ENCODE measurements at places on chromosomes 1 and 21.
A peak's percentile ranks its signal among the peaks of the same experiment; 100 is the strongest.

GRCh38 chr1:18062185-18062584, 45.4 kb upstream of the IGSF21 start:
- DNase-seq, result no peak

- no peak for DNase-seq
These were observed 16.1 kb downstream of the CSF1 start for GRCh38 chr1:109926662-109927300.

GRCh38 chr1:63322944-63323864, 837 bp downstream of the FOXD3 start:
- DNase-seq, result peak; percentile 59

GRCh38 chr1:234927971-234928640, 200.5 kb downstream of the TOMM20 start:
- DNase-seq, result no peak

DNA sequence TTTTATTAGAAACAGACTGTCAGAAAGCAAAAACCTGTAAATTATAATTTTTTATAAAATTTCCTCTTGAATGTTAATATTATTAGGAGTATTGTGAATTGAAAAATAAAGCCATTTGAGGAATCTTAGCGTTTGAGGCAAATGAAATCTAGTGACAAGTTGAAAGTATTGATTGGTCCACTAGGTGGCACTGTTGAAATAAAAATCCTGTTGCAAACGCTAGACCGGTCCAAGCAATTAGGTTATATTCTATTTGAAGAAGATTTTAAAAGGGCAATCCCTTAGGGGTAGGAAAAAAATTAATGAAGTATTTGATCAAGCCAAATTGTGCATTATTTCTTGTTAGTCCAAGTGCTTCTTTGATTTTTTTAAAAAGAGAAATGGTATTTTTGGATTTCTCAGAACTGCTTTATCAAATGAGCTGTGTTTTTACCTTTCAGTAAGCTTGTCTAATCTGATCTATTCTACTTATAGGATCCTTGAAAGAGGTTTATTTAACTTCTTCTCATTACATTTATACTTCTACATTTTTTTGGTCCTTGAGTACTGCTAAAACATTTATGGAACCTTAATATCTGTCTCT, 57.7 kb downstream of the ATG4C start:
- DNase-seq, result peak; percentile 63

DNA sequence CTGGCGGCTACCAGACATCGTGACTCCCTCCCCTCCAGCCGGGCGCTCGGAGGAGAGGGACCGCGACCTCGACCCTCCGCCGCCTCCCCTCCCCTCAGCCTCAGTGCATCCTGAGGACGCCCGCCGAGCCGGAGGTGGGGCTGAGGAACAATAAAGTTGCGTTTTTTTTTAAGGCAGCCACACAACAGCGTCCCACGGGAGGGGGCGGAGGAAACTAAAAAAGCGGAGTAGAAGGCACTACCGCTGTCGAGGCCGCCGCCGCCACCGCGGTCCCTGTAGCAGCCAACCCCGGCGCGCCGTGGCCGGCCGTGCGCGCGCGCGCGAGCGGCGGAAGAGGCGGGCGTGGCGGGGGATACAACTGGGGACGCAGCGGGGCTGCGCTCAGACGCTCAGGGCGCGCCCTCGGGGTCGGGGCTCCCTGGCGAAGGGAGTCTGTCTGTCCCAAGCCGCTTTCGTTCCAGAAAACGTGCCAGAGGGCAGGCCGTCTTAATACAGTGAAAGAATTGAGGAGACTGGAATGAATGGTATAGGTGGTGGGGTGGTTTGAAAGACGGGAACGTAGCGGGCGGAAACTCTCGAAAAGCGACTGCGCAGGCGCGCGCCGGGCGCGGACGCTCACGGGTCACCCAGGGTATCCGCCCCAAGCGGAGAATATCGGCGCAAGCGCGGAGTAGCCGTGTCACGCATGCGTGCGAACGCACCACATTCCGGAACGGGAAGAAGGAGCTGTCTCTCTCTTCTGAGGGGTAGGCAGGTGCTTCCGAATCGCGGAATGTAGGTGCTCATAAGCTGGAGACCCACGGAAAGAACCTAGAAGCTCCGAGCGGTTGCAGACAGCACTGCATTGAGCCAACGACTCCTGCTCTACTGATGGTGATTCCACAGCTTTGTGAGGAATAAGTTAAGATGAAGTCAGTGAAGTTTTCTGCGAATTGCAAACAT, at the start of gene COP1:
Gene COP1, minus strand, starts transcription at position 326 of the 942 bp plus-strand sequence. Its CDS starts 308 bp downstream, at position 18.
- peak; percentile 99 for DNase-seq

GRCh38 chr21:17334484-17334883, 178.4 kb upstream of the CXADR start:
- peak; percentile 40 for DNase-seq

DNA sequence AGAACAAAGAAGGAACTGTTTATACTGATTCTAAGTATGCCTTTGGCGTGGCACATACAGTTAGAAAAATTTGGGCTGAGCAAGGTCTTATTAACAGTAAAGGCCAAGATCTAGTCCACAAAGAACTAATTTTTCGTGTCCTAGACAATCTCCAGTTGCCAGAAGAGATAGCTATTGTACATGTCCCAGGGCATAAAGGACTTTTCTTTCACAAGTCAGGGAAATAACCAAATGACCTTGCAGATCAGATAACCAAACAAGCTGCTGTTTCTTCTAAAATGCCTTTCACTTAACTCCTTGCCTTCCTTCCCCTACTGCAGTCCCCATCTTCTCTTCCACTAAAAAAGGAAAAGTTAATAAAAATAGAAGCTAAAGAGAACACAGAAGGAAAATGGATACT, 4.0 kb downstream of the TEX50 start:
- no peak for DNase-seq

DNA sequence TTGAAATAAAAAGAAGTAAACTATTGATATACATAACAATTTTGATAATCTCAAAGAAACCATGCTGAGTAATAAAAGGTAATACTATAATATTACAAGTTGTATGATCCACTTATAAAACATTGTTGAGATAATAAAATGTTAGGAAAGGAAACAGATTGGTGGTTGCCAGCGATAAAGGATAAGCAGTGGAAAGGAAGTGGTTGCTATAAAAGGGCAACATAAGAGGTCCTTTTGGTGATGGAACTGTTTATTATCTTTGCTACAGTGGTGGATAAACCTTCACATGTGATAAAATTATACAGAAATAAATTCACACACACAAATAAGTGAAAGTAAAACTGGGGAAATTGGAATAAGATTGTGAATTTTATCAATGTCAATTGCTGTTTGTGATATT, 15.1 kb downstream of the OR6F1 start:
- no peak for DNase-seq

- DNase-seq, result no peak
These were observed 173.0 kb downstream of the GABPA start for GRCh38 chr21:25907573-25908275.

GRCh38 chr1:119394085-119394484, 20.9 kb upstream of the HSD3B2 start:
- DNase-seq, result no peak

DNA sequence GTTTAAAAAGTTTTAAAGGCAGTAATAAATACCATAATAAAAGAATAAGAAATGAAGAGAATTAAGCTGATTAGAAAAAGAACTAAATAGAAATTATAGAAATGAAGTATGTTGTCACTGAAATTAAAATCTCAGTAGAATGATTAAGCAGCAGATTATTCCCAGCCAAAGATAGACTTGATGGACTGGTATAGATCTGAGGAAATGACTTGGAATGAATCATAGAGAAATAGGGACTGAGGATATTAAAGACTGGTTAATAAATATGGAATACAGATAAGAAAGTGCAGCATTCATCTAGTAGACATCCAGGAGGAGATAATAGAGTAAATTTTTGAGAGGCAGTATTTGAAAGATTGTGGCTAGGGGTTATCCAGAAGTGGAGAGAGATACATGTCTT, 28.7 kb downstream of the MARK1 start:
- no peak for DNase-seq

GRCh38 chr1:242673652-242674051, 149.2 kb upstream of the PLD5 start:
- DNase-seq, result no peak

GRCh38 chr1:77447669-77448068, 165.8 kb downstream of the AK5 start:
- DNase-seq, result no peak

- no peak for DNase-seq
These were observed 29.8 kb upstream of the GFI1 start for GRCh38 chr1:92516574-92516973.

- DNase-seq, result no peak
These were observed 123.7 kb downstream of the NTNG1 start for GRCh38 chr1:107264561-107264960.

GRCh38 chr21:45505416-45506021, 36.7 kb downstream of the SLC19A1 start:
- no peak for DNase-seq

DNA sequence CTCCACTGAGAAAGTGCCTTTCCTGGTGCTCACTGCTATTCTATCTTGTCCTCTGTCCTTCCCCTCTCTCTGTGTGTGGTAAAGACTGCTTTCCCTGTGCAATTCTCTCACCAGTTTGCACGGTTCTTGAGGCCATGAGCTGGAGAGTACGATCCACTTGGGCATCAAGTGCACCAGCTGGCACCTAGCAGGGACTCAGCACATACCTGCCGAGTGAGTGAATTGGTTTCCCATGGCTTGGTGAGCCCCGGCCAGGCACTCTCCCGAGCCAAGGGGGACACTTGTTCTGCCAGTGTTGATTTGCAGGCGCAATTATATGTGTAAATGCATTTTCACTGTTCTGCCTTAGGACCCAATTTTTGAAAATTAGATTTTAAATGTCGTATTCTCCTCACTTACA, 313.5 kb downstream of the DISC1 start:
- peak; percentile 43 for DNase-seq

DNA sequence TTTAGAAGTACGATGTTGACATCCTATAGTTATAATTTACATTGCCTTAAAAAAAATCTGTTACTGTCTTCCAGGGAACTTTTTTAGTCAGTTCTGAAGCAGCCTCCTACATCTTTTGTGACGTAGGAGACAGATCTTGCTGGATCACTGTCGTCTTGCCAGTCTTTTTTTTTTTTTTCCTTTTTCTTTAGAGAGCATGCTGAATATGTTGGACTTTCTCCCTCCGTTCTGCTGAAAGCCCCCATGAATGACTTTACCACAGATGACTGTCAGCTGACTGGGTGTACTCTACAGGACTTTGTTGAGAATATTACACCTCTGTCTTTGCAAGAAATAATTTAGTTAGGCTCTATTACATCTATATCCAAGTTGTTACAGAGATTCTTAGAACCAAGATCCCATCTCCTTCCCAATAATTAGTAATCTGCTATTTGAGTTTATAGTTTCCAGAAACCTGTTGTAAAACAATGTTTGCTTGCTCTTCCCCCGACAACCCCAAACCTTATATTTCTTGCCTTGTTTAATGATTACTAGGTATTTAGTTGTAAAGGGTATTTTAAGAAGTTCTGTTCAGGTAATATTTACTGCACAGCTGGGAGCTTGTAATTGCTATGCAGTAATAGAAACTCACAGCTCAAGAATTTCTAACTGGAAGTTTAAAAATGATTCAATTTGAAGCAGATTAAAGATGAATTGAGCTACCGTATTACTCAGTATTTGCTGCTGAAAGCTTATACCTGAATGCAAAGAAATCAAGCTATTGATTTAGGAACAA, 61.8 kb downstream of the RASAL2 start:
- DNase-seq, result no peak

- no peak for DNase-seq
These were observed 528.6 kb downstream of the NEGR1 start for GRCh38 chr1:71753746-71754145.

- DNase-seq, result no peak
These were observed 29.9 kb upstream of the SAMD13 start for GRCh38 chr1:84271441-84272151.

DNA sequence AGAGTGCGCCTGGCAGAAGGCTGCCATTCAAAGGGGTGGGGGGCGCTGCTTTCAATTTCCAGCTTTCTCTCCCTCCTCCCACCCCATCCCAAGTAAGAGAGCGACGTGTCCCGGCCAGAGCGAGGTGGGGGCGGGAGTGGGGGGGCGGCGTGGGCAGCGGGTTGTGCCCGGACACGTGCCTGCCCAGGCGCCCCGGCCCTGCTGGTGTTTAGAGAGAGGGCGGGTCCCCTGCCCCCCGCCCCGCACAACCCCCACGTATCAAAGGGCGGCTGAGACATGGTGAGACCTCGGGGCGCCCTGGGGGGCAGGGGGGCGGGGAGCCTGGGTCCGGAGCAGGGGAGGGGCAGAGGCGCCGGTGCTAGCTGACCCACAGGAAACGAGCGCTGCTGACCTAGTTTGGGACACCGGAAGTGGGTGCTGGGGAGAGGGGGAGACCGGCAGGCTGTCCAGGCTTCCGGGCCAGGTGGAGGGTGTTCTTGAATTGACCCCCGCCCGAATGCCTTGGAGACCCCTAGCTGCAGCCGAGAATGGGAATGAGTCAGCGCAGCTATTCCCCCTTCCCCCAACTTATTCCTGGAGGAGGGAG, 1.3 kb downstream of the ZBTB7B start:
- no peak for DNase-seq

GRCh38 chr1:116465845-116466685, 93.0 kb downstream of the ATP1A1 start:
- DNase-seq, result no peak

- DNase-seq, result no peak
These were observed 3.3 kb upstream of the MYOG start for GRCh38 chr1:203089001-203089650.

DNA sequence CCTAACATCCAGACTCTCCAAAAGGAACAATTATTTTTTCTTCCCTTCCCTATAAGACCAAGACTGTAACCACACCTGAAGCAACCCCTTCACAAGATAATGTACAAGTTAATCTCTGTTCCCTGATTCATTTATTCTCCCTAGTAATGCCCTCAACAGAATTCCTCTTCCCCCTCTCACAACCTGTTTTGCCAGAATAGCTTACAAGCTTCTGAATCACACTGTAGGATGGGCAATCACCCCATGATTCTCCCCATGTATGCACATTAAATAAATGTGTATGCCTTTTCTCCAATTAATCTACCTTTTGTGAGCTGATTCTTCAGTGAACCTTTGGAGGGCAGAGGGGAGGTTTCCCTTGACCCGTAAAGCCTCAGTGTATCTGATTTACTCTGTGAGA, 20.9 kb upstream of the RNF11 start:
- DNase-seq, result no peak

Measured in NCI-H187 (cell line).